Sciatic nerve (tissue), 2 donors: ENCODE measurements at places on chromosomes 1 and 21.

GRCh38 chr1:36342426-36343185 lies 19.2 kb upstream of the EVA1B start:
- no peak for DNase-seq

DNA sequence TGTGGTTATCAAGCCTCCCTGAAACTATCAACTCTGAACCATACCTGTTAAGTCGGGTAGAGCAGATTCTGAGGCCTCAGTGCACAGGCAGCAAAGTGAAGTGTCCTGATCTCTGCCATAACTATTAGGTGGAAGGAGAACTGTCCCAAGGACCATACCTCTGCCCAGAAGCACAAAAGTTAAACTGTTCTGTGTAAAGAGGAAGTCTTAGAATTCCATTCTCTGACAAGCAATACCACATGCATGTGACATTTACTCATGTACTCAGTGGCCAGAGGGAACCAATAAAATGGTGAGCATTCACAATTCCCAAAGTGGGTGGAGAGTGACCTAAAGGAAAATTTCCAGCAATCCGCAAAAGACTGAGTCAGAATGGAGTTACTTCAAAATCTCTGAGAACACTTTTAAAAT lies 61.0 kb downstream of the TOR3A start:
- DNase-seq: no peak

DNA sequence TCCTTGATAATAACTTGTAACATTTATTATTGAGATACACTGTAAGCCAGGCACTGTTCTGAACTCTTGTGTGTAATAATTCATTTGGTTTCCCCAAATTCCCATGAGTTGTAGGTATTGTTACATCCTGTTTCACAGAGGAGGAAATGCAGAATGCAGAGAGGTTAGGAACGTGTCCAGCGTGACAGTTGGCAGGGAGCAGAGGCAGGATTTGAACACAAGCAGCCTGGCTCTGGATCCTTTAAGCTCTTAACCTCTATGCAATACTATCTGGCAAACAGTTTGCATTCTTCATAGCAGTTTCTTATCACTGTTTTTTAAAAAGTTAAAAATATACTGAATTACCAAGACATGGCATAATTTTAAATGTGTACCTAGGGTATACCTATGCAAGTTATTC lies 30.5 kb downstream of the EEIG2 start:
- no peak for DNase-seq

DNA sequence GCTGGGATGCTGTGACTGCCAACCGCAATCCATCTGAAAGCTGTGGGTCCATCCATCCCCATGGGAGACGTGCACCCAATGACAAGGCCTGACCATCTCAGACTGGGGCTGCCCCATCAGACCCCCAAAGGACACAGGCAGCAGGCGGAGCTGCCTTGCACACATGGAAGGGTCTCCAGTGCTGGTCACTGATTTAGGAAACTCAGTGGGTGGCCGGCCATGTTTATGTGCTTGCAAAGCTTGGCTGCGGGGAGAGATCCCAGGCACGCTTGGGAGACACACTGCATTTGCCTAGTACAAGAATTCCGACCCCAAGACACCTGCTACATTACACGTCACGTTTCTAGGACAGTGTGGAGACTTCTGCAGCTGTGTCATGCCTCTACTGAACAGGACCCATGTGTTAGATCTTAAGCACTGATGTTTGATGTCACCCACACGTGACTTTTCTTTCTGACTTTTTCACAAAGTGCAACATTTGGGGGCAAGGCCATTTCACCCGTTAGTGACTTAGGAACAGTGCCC lies 181.4 kb downstream of the CLIC6 start:
- DNase-seq: no peak

DNA sequence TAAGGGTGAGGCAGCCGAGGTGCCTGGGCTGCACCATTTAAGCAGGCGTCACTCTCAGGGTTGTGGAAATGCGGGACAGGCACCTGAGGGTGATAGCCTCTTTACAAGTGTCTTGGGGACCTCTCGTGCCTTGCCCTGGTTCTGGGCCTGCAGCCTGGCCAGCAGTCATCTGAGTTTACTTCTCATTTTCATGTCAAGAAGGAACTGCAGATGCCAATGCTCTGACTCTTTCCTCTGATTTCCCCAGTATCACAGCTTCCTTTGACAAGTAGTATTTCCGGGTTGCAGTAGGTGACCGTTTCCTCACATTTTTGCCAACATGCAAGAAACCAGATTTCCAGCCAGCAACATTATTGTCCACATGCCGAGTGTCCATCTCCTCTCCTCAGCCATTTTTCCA lies 286.9 kb downstream of the DISC1 start:
- no peak for DNase-seq
